NCI-H2029 treated with DMSO at 0.1 percent for 48 hours (cell line): ENCODE measurements at places on chromosomes 5 and 9.

- no peak for DNase-seq
Observed at GRCh38 chr5:5044247-5044840, 95.8 kb upstream of the ADAMTS16 start.

DNA sequence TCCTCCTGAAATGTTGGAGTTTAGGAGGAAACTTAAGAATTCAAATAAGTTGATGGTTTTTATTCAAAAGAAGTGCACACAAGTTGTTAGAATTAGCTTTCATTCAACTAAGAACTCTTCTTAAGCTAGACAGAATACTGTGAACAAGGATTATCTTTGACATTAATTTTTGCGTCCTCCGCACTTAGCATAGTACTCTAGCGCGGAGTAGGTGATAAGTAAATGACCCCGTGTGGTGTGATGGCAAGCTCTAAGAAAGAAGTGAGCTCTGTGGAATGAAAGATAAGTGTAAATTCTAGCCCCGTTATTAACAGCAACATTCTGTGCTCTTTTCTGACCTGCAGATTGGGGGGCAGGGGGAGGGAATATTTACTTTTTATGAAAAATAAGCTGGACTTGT lies 1.0 kb downstream of the BRIX1 start:
- DNase-seq = no peak

DNA sequence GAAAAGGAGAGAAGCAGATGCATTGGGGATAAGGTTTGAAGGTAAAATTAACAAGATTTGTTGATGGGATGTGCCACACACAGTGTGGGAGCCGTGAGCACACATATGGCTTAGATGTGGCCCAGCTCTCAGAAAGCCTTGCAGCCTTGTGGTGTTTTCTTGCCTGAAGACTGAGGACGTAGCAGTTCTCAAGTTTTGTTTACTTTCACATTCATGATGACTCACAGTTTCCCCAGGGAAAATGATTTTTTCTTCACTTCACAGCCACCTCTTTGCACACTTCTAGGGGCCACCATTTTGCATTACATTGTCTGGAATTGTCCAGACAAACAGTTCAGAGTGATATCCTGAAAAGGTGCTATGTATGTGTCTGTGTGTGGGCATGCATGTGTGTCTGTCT lies 126.2 kb downstream of the BASP1 start:
- no peak for DNase-seq

DNA sequence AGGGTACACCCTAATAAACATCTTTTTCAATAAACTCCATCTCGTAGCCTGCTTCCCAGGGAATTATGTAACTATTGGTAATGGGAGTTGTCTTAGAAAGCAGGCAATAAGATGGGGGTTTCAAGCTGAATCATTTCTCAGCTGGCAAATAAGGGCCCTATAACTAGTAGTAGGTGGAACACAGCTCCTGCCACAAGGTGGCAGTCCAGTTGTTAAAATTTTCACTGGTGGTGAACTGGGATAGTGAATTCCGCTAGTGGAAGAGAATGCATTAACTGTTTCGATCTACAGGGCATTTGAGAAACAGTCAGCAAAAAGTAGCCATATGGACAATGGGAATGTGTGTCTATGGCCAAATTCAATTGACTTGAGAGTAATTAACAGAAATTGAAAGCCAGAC lies 27.7 kb downstream of the PCDHB15 start:
- DNase-seq = no peak

DNA sequence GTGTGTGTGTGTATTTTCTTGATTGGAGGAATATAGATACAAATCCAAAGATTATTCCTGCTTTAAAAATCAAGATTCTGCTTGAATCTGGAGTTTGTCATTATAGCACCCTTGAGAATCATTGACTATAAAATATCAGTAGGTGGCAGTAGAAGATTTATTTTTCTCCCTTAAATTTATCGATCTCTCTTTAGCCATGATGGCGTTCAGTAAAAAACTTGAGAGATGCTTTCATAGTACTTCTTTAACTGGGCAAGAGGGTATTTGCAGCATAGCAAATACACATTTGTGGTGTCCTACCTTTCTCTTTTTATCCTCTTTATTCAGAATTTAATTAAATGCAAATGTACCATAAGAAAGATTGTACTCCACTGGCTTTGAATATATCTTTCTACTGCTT lies 307.7 kb downstream of the ADGRV1 start:
- DNase-seq = peak; percentile 50

DNA sequence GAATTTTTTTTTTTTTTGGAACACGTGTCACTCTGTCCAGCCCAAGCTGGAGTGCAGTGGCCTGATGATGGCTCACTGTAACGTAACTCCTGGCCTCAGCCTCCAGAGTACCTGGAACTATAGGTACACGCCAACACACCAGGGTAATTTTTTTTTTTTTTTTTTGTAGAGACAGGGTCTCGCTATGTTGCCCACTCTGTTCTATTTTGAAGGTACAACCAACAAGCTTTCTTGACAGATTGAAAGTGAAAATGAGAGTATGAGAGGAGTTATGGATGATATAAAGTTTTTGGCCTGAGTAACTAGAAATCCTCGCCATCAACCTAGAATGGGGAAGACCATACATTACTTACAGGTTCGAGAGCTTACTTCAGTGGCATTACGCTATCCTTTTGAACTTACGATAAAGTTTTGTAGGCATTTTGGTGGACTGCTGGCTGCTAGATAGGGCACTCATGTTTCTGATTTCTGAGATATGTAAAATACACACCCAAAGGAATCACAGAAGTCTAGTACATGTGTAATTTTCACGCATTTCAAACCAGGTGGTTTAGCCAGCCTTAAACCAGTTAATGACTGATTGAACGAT lies 806 bp upstream of the CDC42SE2 start:
- DNase-seq = no peak

DNA sequence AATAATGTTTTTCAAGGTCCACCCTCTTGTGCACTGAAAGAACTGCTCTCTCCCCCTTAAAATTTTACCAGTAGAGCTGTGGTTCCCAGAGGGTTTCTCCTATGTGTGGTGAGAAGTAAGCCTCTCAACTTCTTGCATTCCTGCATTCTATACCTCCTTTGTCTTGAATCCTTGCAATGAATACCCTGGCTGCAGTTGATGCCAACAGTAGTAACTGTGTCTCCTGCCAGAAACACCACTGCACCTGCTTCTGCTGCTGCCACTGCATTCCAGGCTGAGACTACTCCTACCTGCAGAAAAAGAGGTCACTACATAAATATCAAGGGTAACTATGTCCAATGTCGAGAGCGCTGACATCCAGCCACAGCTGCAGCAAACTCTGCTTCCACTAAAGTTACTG lies 203.7 kb downstream of the TMEM167A start:
- no peak for DNase-seq

GRCh38 chr9:96621618-96622017 lies 2.0 kb upstream of the CDC14B start:
- DNase-seq = no peak

- DNase-seq = no peak
Observed at GRCh38 chr5:132011622-132012343, at the start of gene ACSL6. Gene ACSL6 (minus strand): TSS chr5:132011658. CDS start chr5:132011553, 105 bp downstream.

DNA sequence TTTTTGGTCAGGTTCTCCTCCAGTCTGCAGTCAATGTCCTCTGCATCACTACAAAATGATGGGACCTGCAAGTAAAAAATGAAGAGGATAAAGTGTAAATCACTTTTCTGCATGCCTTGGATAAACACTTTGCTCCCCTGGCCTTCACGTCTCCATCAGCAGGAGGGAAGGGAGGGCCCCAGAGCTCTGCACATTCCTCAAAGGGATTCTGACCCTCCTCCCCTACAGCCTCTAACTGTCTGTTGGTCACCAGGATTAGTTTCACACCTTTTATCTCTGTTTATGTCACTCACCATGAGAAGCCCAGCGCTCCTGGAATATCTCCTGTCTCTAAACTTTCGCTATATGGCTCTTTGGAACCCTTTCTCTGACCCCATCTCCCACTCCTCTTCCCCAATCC lies 103.3 kb downstream of the SVEP1 start:
- DNase-seq = no peak

DNA sequence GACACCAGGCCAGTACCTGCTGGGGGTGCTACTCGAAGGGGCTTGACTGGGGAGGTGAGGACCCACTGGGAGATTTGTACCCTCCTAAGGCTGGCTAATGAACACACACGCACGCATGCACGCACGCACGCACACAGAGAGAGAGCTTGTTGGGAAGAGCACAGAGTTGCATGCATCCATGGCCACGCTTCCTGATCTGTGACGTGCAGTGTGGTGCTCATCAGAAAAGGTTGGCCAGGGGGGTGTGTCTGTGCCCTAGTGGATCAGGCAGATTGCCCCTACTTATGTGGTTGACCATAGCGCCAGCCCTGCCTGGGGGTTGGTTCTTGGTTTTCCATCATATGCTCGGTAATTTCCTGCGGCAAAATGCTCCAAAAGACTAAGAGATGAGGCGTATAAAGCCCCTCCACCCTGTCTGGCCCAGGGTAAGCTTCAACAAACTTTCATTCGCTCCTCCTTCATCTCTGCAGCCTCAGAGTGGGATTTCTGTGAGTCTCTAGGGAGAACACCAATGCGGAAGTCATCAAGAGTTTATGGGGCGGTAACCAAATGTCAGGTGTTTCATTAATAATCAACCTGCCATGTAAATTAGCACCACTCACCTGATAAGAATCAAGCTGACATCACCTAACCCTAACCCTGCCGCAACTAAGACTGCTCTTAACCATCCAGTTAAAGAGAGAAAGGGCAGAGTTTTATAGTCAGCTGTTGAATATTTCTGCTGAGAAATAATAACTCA lies 8.0 kb upstream of the GFI1B start:
- DNase-seq = no peak

- DNase-seq = no peak
Observed at GRCh38 chr9:129401623-129402370, 219.1 kb downstream of the C9orf50 start.

GRCh38 chr9:2242831-2243330 lies 227.7 kb downstream of the SMARCA2 start:
- peak; percentile 10 for DNase-seq

- no peak for DNase-seq
Observed at GRCh38 chr9:6098431-6098830, 83.0 kb upstream of the RANBP6 start.

DNA sequence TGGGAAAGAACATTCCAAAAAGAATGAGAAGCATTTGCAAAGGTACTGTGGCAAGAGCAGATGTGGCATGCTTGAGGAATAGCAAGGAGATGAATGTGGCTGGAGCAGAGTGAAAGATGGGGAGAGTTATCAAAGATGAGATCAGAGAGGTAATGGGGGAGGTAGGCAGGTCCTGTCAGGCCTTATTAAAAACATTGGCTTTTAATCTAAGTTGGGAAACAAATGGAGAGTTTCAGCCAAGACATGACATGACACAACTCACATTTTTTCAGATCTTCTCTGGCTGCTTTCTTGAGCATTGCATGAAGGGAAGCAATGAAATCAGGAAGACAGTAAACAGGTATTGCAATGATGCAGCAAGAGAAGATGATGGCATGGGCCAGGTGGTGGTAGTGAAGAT lies 120.3 kb downstream of the MUSK start:
- no peak for DNase-seq

- DNase-seq = no peak
Observed at GRCh38 chr5:135087950-135088349, 53.9 kb upstream of the PITX1 start.

DNA sequence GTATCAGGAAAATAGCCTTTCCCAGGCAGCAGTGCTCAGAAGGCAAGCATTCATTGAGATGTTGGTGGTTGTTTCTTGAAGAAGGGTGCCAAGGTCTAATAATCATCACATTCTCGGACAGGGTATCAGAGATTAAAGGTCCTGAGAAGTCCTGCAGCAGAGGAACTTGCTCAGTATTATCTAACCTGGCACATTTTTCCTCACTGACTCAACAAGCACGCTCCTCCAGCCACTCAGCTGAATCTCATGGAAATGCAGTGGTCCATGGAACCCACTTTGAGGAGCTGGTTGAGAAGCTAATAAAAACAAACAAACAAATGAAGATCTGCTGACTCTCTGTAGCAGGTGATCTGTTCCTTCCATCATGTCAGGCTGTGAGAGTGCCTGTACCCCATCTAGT lies 35.3 kb upstream of the ICE1 start:
- no peak for DNase-seq

- DNase-seq = no peak
Observed at GRCh38 chr5:126508251-126508961, 85.2 kb downstream of the GRAMD2B start.

DNA sequence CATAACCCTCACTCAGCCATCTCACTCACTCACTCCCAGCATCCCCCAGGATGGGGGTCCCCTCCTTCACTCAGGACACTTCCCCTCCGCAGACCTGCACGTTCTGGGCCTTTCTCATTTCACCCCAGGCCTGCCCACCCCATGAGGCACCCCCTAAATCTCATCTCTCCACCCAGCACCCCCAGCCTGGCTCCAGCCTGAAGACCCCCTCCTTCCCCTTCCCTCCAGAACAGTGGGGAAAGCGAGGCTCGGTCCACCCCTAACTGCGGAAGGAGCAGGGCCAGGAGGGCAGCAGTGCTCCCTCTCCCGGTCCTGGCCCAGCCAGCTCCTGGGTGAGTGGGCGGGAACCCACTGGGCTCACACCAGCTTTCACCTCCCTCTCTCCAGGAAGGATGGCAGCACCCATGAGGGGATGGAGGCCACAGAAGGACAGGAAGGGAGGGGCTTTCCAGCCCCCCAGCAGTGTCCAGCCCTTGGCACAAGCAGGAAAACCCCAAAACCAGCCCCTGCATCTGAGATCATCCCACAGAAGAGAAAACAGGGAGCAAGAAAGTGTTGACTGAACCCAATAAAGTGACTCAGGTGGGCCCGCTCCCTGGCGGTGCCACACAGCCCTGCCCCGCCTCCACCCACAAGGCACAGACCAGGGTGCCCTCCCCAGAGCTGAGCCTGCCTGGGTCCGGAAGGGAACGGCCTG lies 55.0 kb downstream of the LRSAM1 start:
- DNase-seq = no peak

DNA sequence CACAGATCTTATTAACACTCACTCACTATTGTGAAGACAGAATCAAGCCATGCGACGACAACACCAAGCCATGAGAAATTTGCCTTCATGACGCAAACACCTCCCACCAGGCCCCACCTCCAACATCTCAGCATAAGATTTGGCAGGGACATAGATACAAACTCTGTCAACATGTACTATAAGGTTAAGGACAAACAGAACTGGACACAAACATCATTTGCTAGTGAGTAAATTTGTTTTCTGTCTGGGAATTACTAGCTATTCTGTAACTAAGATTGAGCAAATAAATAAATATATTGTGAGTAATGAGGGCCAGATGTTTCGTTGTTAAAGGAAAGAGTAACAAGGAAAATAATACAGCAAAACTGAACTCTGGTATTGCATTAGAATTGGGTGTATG lies 15.7 kb upstream of the KCNN2 start:
- no peak for DNase-seq

DNA sequence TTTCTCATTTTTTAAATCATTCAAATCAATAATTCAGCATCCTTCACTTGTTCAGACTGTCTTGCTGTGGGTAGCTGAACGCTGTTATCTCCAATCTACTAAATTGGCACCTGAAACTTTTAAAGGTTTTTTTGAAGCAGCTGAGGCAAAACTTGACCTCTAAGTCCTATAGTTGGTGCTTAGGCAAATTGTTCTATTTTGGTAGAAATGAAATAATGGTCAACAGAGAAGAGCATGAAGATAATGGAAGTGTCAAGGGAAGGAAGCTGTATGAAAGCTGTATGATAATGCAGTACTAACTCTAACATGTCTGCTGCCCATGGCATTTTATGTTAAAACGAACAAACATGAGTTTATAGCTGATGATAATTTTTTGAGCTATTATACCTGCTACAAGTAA lies 138.0 kb downstream of the GDNF start:
- DNase-seq = no peak

GRCh38 chr5:174145821-174146220 lies 100.3 kb downstream of the NSG2 start:
- DNase-seq = no peak
